ENCODE measurements at places on chromosomes 6 and 20.

GRCh38 chr6:43855247-43855646 is 85.2 kb downstream of the VEGFA start:
- no peak for DNase-seq

- no peak for DNase-seq
Measured at GRCh38 chr6:149137594-149137993, 179.9 kb upstream of the TAB2 start.

DNA sequence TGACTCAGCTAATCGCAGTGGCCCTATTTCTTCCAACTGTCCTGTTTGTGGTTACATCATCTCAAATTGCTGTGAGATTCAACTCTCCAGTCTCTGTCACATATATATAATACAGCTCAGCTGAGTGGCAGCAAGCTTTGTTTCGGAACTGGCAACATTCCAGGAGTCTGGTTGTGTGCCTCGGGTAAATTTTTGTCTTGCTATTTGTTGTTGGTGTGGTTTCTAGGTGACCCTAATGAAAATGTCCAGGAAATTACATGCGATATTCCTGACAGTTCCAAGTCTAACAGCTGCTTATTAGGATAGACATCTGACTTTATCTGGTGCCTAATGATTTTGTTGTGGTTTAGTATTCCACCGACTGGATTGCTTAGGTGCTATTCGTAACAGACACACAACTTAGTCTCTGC is 581.8 kb downstream of the CD109 start:
- no peak for DNase-seq

- no peak for DNase-seq
Measured at GRCh38 chr6:15966000-15966520, 162.8 kb upstream of the MYLIP start.

GRCh38 chr20:19738951-19739350 is 19.1 kb upstream of the RIN2 start:
- no peak for DNase-seq

GRCh38 chr6:12151433-12151820 is 138.7 kb upstream of the EDN1 start:
- DNase-seq = no peak

DNA sequence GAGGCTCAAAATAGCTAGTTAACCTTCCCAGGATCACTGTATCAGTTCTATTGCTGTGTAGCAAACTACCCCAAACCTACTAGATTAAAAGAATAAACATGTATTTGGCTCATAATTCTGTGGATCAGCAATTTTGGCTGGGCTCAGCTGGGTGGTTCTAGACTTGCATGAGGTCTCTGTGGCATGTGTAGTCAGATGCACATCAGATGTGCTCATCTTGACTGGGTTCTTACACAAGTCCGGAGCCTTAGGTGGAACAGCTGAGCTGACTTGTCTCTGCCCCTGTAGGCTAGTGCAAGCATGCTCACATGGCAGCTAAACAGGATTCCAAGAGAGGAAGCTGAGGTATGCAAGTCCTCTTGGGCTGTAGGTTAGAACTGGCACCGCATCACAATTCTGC is 173.2 kb upstream of the PRND start:
- DNase-seq = no peak

GRCh38 chr6:2477250-2477649 is 231.8 kb upstream of the GMDS start:
- DNase-seq = no peak

DNA sequence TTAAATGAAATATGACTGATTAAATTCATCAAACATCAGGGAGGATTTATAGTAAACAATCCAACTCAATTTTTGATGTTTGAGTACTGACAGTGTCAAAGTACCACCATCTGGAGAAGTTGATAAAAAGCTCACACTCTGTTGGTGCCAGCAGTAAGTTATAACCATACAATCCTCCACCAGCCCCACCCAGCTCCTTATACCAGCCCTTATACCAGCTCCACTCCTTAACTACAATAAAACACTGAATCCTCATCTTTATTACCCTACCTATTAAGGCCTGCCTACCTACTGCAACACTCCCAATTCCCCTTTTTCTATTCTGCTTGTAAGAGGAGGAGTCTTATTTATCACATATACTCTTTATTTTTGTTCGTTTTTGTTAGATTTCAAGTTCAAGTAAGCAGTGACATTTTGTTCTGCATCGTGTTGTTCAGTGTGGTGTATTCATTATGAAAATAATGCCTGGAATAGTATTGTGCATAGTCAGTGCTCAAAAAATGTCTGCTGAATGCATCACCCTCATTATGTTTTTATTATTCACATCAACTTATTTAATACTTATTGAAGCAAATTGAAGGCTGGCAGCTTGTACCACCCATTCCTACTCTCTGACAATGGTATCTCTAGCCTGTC is 954.7 kb upstream of the ADGRB3 start:
- DNase-seq = peak; percentile 8

- DNase-seq = no peak
Measured at GRCh38 chr20:59923514-59923913, 9.9 kb downstream of the SYCP2 start.

DNA sequence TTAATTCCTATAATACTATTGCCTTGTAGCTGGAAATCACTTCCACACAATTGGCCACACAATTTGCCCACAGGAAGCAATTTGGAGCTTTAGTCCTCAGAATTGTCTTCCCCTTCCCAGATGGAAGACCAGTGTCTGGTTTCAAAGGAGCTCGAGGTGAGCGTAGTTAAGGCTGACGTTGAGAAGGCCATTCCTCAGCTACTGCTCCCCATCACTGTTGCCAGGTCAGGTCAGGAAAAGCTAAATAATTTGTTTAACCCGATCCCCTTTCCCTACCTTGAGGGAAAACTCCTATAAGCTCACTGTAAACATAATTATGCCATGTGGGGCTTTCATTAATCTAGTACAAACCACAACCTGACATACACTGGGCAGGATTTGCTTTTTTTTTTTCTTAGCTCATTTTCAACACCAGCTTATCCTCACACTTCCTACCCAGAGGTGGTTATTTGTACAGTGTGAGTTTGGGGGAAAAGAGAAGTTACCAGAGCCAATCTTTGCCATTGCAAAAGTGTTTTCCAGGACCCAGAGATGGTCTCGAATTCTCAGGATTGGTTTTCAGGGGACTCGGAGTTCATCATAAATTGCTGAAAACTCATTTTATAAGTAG is 242.7 kb downstream of the CLIC5 start:
- DNase-seq = no peak

GRCh38 chr6:131013495-131013894 is 49.5 kb downstream of the EPB41L2 start:
- peak; percentile 3 for DNase-seq

GRCh38 chr6:148445620-148446019 is 103.0 kb downstream of the SASH1 start:
- DNase-seq = no peak

Measured in kidney glomerular epithelial cell (primary cell).